Stimulated activated CD4-positive, alpha-beta T cell treated with anti-CD3 and anti-CD28 coated beads, Interleukin-12 subunit alpha, Interleukin-12 subunit beta, amount 100 ng/mL, for 24 hours (primary cell): ENCODE measurements at places on chromosomes 16 and 17.
A peak's percentile ranks its signal among the peaks of the same experiment; 100 is the strongest.

- DNase-seq: no peak
These were observed 326.7 kb upstream of the CDH5 start for GRCh38 chr16:66039793-66040192.

GRCh38 chr16:9126609-9127008 is 35.2 kb downstream of the HAPSTR1 start:
- DNase-seq: no peak

- DNase-seq: no peak
These were observed 122.9 kb downstream of the SDK2 start for GRCh38 chr17:73521376-73521775.

- DNase-seq: no peak
These were observed 356.8 kb upstream of the EEF2KMT start for GRCh38 chr16:5454349-5454748.

- no peak for DNase-seq
These were observed 20.5 kb upstream of the SDR42E2 start for GRCh38 chr16:22141767-22142166.

DNA sequence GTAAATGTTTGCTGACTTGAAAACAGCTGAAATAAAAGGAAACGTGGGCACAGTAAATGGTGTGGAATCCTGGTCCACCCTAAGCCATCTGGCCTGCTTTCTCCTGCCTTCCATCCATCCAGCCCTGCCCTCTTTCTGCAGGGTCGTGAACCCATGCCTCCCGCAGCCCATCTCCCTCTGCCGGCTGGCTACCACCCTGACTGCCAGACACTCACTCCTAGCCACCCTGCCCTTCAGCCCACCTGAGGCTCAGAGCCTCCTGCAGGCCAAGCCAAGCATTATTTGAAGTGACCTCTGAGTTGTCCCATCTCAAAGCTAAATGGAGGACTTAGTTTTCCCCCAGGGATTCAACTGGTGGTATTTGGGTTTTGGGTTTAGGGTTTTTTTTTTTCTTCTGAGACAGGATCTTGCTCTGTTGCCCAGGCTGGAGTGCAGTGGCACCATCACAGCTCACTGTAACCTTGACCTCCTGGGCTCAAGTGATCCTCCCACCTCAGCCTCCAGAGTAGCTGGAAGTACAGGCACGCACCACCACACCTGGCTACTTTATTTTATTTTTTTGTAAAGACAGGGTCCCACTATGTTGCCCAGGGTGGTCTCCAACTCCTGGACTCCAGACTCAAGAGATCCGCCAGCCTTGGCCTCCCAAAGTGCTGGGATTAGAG is 8.4 kb downstream of the ZDHHC1 start:
- no peak for DNase-seq

DNA sequence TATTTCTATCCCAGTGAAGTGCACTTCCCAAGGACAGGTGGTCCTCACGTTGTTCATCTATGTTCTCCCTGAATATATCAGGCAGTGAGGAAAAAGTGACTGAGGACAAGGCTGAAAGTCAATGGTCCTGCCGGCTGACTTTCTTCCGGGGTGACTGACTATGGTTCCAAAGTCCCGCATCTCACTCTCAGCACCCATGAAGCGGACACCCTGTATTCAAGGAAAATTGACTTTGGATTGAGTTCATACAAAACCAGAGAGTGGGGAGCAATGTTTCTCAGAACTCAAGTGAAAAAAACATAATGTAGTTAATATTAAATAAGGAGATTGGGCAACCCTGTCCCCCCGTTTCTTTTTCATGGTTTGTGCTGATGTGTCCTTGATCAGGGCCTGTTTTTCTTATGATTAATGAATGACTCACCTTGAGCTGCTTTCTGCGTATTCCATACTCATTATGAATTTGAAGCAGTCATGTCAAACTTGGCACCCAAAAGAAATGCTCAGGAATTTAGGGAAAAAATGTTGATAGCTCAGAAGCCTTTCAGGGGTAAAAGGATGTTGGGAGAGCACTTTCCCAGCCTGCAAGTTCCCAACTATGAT is 184.0 kb downstream of the CYLD start:
- DNase-seq: no peak

DNA sequence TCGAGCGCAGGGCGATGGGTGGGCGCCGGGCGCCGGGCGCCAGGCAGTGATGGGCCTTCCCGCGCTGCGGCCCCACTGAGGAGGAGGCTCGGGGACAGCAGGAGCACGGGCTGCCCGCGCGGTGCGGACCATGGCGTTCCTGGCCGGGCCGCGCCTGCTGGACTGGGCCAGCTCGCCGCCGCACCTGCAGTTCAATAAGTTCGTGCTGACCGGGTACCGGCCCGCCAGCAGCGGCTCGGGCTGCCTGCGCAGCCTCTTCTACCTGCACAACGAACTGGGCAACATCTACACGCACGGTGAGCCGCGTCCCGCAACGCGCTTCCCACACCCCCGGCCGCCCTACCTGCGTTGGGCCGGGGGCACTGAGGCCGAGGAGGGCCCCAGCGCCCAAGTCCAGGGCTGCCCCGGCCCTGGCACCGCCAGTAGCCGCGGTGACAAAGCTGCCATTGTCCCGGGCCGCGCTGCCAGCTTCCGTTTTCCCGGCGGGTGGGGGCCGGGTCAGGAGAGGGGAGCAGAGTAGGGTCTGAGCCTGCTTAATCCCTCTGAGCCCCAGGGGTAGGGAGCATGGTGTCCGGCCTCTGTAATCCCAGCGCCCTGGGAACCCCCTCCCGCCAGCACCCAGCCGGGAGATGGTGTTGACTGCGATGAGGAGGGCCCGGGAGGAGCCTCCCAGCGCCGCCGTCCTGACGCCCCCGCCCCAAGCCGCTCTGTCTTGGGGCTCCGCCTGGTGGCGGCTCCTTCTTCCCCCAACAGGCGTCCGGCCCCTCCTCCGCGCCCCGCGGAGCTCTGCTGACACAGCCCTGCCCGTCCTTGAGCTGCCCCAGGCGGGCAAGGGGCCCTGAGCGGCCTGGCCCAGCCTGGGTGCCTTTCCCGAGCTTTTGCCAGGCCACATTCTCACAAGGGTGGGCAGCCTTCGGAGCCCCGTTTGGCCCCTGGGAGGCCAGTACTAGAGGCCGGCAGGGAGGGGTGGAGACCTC is 685 bp downstream of the PAQR4 start:
- DNase-seq: peak; percentile 58

DNA sequence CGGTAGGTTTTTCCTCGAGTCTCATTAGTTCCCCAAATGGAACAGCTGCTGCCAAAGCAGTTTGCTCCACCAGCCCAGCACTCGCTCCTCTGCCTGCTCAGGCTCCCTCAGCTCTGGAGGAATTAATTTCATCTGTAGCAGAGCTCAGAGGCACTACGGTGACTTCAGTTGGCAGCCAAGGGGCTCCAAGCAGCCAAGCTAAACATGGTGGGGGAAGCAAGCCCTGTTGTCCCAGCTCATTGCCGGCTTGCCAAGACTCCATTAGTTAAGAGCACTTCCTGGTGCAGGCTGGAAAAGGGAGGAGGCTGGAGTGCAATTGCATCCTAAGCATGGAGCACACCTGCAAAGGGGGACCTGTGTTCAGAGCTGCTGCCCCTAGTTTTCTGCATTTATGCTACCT is 78.7 kb upstream of the GPRC5B start:
- DNase-seq: no peak

DNA sequence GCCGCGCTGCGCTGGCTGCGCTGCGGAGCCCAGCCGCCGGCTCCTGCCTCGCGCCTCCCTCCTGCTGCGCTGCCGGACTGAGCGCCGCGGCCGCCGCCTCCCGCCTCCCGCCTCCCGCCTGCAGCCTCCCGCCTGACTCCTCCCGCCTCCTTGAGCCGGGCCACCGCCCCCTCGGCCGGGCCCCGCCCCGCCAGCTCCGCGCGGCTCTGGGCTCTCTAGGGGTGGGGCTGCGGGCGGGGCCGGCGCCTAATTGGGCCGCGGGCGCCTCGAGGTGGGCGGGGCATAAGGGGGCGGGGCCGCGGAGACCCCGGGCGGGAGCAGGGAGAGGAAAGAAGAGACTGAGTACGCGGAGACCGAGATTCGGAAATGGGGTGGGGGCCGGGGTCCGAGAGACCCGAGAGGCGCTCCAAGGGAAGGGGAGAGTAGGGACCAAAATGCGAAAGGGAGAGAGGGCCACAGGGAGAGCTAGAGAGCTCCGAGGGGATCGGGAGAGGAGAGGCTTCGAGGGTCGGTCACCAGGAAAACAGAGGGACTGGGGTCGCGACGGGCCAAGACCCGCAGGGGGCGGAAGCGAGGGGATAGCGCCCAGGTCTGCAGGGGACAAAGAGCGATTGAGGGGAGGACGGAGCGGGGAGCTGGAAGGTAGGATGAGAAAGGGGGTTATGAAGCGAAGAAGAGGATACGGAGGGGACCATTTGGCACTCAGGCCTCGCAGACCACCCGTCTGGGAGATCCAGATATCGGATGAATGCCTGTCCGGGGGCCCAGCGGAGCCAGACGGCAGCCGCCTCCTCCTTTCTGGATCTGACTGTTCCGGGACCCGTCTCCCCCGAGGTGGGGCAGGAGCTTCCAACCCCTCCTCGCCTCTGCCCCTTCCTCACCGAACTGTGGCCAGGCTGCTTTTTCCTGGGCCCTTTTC is at the start of gene C1QL1:
TSS of gene C1QL1 (minus strand) at position 79 of the 919 bp plus-strand sequence. CDS start 255 bp downstream, outside the sequence.
- peak; percentile 87 for DNase-seq

DNA sequence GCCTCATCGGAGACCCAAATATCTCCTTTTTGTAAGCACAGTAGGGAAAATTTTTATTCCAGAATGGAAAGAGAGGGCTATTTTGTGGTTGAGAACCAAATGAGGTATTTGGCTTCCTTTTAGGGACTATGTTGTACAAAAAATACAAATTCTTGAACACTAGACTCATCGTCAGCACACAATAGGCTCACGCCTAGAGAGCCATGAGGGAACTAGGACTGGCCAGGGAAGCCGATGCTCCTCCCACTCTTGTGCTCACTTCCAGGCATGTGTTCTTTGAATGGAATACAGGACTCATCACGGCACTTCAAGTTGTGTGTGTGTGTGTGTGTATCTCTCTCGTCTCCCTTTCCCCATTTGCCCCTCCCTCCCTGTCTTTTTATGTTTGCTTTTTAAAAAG is 17.8 kb upstream of the BLMH start:
- no peak for DNase-seq

GRCh38 chr16:84040226-84040822 is 2.3 kb downstream of the SLC38A8 start:
- no peak for DNase-seq

GRCh38 chr16:29702269-29702668 is 23.3 kb downstream of the QPRT start:
- DNase-seq: no peak

DNA sequence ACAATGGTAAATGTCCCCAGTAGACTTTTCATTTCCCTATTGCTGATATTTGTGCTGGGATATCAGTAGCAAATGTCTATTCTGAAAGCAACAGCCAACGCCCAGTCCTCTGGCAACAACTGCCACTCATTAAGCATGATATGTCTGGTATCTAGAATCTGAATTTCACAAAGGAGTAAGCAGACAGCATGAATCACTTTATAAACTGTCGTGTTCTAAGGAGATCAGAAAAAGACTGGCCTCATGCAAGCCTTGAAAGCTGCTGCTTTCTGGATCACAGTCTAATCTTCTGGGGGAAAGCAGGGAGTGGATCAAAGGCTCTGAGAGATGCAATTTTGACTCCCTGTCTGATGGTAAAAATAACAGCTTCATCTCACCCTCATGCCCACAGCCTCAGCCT is 153.1 kb upstream of the NOG start:
- DNase-seq: no peak

DNA sequence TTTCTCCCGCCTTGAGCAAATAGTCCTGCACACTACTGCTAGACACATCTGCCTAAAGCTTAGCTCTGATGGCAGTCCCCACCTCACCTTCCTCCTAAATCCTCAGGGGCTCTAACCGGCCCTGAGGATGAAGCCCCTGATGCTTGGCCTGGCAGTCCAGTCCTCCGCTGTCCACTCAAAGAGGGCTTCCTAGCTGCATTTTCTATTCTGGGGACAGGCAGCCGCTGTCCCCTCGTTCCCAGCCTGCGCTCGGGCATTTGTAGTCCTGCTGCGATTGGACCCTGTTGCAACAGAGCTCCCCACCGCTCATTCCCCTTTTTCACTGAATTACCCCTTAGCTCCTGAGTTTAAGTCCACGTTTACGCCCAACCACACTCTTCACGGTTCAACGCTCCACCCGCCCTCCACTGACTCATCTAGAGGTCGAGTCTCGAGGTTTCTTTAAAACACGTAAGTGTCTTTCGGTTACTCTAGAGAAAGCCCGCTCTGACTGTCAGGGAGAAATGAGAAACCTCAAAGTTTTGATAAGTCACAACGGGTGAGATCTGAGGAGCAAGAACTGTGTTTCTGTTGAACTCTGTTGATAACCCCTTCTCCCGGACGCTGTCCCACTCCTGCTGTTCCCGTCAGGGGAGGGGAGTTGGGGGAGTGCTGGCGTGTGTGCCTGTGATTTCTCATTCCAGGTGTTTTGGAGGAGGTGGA is 4.5 kb downstream of the CCR7 start:
- no peak for DNase-seq

GRCh38 chr17:78185981-78186691 is 716 bp downstream of the TK1 start:
- DNase-seq: no peak

DNA sequence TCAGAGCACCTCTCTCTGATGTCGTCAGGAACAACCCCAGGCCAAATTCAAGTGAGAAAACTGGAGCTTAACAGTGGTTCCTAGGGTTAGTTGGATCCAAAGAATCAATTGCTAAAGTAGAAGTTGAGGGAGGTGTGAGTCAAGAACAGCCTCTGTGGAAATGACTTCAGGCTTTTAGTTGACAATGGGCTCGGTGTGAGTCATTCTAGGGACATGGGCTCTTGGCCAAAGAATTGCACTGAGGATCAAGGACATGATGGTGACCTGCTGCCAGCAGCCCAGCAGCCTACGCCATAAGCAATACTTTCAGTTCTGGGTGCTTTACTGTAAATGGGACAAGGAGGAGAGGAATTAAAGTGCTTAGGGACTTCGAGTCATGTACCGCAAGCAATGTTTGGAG is 32.1 kb upstream of the SMURF2 start:
- no peak for DNase-seq

- no peak for DNase-seq
These were observed 115.3 kb upstream of the HLF start for GRCh38 chr17:55149485-55149884.

DNA sequence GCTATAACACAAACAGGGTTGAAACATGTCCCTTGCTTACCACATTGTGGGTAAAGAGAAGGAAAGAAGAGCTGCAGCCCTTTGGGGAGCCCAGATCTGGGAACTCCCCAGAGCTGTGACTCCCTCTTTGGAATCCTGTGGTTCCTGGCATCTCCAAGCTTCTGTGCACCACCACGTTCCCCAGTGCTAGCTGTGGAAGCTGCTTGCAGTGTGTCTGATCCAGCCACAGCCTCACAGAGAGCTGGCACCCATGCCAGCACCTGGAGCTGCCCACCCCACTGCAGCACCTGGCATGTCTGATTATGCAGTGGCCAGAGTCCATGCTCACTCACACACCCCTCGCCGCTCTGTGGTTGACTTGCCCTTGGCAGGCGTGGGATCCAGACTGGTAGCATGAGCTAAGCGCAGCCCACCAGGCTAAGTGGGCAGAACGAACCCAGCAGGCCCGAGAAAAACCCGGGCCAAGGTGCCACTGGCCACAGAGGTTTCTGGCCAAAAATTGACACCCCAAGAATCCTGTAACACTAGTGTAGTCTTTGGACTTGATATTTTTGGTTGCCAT is 252.6 kb upstream of the KCNJ16 start:
- DNase-seq: no peak
